Stimulated activated CD8-positive, alpha-beta memory T cell treated with anti-CD3 and anti-CD28 coated beads, Interleukin-7, amount 100 ng/mL, for 1 hour (primary cell): ENCODE measurements at places on chromosomes 1 and 21.
A peak's percentile ranks its signal among the peaks of the same experiment; 100 is the strongest.

DNA sequence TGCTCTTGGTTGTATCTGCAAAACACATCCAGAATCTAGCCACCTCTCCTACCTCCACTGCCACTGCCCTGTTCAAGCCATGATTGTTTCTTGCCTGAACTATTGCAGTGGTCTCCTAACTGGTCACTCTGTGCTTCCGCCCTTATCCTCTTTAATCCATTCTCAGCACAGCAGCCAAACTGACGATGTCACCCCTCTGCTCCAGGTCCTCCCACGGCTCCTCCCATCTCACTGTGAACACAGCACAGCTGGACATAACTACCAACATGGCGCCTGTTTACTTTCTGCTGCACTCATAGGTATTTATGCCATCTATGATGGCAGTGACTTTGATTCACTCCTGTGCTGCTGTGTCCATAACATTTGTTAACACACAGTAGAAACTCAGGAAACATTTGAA, 406.7 kb downstream of the DISC1 start:
- no peak for DNase-seq

GRCh38 chr21:44454747-44455523, at the start of gene LRRC3:
Gene LRRC3 (plus strand): TSS chr21:44455510. CDS start chr21:44456645, 1,135 bp downstream.
- peak; percentile 57 for DNase-seq

DNA sequence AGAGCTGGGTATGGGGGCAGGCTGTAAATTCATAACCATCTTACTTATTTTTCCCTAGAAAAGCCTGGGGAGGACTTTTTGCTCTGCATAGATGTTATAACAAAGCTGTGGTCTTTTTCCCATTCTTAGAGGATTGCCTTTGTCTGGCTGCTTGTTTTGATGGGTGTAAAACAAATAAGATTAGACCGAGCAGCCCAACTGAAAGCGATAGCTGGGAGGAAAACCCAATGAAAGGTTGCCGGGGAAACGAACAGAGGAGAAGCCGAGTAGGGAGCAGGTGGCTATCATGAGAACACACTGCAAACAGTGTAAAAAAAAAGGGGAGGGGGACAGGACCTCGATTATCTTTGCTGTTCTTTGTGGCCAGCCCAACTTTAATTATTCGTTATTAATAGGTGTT, 1.9 kb downstream of the ELAVL4 start:
- no peak for DNase-seq

DNA sequence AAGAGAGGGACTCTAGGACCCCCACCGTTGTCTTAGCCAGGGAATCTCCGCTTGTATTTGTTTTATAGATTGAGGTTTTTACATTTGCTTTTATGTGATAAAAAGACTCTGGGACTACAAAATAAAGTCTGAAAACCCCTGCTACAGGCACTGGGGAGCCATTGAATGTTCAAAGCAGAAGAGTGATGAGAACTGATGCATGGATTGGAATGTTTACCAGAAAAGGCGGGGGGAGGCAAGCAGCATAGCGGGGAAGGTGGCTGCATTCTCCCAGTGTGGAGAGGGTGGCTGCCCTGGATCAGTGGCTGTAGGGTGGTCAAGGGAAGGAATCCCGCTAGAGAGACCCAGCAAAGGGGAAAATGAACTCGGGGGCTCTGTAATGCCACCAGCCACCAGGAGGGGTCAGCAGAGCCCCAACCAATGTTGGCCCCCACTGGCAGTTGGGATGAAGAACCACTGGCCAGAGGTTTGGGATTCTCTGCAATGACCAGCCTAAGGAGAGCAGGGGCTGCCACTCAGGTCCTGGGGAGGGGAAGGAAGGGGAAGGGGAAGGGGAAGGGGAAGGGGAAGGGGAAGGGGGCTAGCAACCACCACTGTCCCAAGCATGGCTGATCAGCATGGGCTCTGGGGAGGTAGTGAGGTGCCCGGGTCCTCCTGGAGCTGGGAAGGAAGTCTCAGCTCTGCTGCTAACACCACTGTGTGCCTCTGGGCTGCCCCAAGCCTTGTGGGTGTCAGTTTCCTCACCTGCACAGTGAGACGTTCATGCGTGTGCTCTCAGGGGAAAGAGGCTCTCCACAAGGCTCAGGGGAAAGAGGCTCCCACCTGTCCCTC, 19.2 kb upstream of the PEF1 start:
- peak; percentile 51 for DNase-seq

DNA sequence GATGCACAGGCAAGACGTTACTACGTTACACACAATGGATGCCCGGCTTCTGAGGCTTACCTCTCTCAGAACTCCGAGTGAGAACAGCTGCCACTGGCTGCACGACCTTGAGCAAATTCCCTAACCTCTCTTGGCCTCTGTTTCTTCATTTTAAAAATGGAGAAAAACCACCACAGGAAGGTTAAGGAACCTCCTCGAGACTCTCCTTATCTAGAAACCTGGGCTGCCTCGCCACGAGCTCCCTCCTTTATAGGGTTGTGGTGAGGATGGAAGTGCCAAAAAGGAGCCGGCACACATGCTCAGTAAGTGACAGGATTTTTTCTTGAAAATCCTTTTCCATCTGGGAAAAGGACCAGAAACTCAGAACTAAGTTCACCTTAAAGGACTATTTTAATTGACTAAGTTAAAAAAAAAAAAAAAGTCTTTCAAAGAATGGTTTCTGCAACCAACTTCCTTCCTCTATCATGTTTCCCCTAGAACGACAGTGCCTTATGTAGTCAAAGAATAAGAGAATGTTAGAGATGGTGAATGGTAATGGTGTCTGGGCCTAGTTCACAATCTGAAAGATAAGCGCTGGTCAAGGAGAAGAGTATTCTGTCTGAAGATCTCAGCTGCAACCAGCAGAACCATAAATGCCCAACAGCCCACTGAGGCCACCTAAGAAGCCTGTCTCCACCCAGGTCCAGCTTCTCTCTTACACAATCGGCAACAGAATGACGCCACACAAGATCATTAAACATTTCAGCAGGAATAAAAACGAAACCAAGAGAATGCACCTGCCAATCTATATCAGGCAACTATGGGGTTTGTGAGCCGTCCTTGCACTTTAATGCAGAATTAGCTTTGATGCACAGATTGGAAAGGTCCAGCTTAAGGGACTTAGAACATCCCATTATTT, 64.9 kb downstream of the SLC45A1 start:
- no peak for DNase-seq

DNA sequence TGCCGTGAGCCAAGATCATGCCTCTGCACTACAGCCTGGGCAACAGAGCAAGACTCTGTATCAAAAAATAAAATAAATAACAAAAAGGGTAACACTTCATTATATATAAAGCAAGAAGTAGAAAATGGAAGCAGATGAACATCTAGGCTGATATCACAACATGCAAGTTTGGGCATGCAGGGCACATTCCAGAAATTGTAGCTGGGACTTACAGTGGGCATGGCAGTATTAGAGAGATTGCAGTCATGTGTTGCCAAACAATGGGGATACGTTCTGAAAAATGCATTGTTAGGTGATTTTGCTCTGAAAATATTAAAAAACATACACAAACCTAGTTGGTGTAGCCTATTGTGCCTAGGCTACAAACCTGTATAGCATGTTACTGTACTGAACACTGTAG, 441.0 kb upstream of the PRMT6 start:
- no peak for DNase-seq

DNA sequence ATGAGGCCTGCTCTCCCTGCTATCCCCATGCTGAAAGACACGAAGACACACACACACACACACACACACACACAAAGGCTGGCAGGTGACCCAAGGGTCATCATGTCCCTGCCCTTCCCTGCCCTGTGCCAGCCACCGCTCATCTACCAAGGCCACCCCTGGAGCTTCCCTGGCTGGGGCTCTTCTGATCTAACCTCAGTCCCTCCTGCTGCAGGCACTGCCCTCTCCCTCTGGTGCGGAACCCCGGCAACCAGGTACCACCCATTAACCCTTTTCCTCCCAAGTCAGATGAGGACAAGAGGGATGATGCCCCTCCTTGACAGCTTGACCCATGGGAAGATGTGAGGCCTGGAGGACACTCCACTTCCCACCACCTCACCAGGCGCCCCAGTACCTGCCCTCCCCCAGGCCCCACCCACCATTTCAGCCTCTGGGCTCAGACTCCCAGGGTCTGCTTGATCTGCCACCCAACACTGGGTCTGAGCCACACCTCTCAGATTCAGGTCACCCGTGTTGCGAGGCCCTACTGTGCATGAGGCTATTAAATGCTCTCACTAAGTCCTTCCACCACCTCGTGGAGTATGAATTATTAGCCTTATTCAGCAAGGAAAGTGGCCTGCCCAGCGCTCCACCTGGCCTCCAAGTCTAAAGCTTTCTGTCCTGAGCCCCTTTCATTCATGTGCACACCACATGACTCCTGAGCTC, 2.5 kb downstream of the SDC3 start:
- DNase-seq: no peak

DNA sequence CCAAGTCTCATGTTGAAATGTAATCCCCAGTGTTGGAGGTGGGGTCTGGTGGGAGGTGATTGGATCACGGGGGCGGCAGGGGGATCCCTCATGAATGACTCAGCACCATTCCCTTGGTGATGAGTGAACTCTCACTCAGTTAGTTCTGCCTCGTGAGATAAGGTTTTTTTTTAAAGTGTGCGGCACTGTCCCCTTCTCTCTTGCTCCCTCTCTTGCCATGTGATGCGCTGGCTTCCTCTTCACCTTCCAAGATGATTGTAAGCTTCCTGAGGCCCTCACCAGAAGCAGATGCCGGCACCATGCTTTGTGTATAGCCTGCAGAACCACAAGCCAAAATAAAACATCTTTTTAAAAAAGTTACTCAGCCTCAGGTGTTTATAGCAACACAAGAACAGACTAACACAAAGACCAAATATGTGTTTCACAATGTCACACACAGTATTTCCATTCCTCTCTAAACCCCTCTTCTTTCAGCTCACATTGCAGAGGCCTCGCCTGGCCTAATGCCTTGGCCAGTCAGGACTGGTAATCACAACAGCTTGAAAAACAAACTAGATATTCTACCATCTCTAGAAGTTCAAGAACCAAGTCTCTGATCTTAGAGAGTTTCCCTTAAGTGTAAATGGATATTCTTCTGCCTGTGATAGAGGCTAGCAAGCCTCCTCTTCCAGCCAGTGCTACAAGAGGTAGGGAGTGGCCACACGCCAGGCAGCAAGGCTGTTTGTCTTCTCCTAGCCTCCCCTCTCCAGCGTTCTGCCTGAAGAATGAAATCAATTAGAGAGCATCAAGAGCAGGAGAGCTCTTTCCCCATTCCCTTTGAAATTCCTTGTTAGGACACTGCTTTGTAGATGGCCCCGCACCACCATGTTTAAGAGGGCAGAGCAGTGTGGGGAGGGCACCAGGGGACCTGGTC, 19.6 kb upstream of the RAP1A start:
- no peak for DNase-seq

- DNase-seq: no peak
Measured at GRCh38 chr1:95232646-95233318, 1.2 kb upstream of the RWDD3 start.

GRCh38 chr1:201536558-201536957, 2.4 kb upstream of the NAV1 start:
- DNase-seq: no peak

- no peak for DNase-seq
Measured at GRCh38 chr1:1397839-1398523, 1.2 kb downstream of the CCNL2 start.

GRCh38 chr1:25874635-25875153, 814 bp downstream of the PAQR7 start:
- DNase-seq: no peak
